ENCODE measurements at places on chromosomes 6 and 20.

- no peak for DNase-seq
Observed at GRCh38 chr20:6595704-6596103, 171.8 kb upstream of the BMP2 start.

- DNase-seq = no peak
Observed at GRCh38 chr6:117607511-117607910, 5.2 kb upstream of the GOPC start.

- no peak for DNase-seq
Observed at GRCh38 chr6:14957355-14958059, 288.4 kb upstream of the JARID2 start.

- DNase-seq = peak; percentile 88
Observed at GRCh38 chr20:35312318-35312717, 20.1 kb upstream of the FAM83C start.

DNA sequence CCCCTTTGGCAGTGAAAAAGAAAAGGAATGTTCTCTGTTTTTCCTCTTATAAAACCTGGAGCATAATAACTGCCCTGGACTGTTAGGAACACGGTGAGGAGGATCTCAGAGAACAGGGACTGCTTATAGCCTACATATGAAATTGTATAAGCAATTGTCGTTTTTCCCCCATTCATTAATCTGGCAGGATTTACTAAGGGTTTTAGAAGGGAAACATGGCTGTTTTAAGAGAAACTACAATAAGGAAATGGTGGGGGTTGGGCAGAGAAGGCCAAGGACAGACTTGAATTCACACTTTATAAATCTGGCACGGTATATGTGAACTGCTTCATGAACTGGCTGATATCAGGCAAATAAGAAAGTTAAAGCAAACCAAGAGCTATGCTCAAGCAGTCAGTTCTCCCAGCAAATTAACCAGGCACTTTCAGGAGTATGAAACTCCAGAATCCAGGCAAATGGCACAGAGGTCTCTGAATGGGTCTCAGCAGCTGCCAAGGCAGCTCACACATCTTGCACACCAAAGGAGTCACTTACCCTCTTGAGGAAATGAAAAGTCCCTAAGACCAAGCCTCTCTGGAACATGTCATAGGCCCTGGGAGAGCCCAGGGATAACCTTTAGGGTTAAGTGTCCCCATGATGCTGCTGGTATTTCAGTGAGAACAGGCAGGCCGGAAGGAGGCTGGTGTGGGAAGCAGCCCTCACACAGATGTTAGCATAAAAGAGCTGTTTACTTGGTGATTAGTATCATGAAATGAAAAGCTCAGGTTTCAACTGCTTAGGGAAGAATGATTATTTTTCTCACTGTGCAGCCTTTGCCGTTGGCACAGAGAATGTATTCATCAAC, 260.5 kb upstream of the MARCKS start:
- no peak for DNase-seq
